SJCRH30 (cell line): ENCODE measurements at places on chromosomes 5 and 9. TPM values are rescaled to one million over a fixed set of nuclear protein-coding genes. Genes with fewer than 3 reads are reported as not detected.
A peak's percentile ranks its signal among the peaks of the same experiment; 100 is the strongest.

DNA sequence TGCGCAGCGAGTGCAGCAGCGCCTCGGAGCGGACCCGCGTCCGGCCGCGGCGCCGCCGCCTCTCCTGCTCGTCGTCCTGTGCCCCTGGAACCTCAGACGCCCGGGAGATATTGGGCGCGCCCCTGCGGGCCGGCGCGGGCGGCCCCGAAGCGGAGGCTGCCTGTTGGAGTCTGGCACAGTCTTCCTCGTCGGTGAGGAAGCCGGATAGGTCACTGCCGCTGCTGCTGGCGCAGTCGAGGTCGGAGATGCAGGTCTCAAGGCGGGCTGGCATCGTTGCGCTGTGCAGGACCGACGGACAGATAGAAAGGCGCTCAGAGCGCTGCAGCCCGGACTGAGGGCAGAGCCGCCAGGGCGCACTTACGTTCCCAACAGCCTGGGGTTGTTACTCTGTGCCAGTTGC is 344 bp downstream of the NEUROG1 start:
- no peaks in the 10 kb centered on the region for H3K36me3 ChIP-seq
- no peak for DNase-seq
- H3K4me3 ChIP-seq = no peak overlapping the region
- no peak overlapping the region for H3K27ac ChIP-seq
- no peaks in the 10 kb centered on the region for H3K4me1 ChIP-seq

- no peak overlapping the region for H3K27ac ChIP-seq
- H3K27me3 ChIP-seq = no peaks in the 10 kb centered on the region
- H3K4me3 ChIP-seq = no peak overlapping the region
- H3K4me1 ChIP-seq = no peaks in the 10 kb centered on the region
These were observed 512.2 kb upstream of the TNC start for GRCh38 chr9:115629879-115630840.

DNA sequence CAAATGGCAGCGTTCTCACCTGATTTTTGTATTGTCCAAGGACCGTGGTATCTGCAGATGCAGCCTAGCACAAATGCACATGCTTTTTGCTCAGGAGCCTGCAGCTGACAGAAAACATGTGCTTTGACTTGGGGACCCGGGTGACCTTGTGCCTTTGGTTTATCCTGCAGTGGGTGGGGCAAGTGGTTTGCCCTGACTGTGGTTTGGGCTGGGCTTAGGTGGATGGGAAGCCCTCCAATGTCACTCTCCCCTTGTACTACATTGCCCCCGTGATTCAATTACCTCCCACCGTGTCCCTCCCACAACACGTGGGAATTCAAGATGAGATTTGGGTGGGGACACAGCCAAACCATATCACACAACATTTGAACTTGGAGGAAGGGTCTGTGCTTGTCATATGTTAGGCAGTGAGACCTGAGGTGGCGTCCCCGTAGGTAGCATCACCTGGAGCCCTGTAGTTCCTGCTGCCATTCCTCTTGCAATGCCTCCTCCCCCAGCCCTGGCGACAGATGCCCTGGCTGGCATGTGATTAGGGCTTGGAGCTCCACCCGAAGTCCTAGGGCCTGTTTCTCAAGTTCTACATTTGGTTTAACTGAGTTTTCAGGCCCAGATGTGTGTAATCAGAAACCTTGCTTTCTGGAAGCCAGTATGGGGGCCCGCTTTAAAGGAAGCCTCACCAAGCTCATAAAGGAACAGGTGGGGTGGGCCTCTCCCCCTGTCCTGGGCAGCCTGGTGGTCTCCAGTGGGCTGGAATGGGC is 2.1 kb downstream of the ANKRD33B start:
- no peaks in the 10 kb centered on the region for H3K36me3 ChIP-seq
- H3K4me1 ChIP-seq = peaks cover 14% of the 10 kb centered on the region
- no peak for DNase-seq
- no peaks in the 10 kb centered on the region for H3K27me3 ChIP-seq
- peak overlapping the region; percentile 72 for H3K4me3 ChIP-seq

PITX1 gene
- 37.8 and 38.5 TPM in 2 replicates for total RNA-seq

CCDC152 gene
- total RNA-seq = 0.20 and 0.23 TPM in 2 replicates

FBN2 gene
- total RNA-seq = 43.8 and 45.1 TPM in 2 replicates

- no peak overlapping the region for H3K27ac ChIP-seq
- peaks cover 2% of the 10 kb centered on the region for H3K4me1 ChIP-seq
- DNase-seq = no peak
- H3K4me3 ChIP-seq = no peak overlapping the region
These were observed 208.0 kb downstream of the NR3C1 start for GRCh38 chr5:143195491-143195890.

GRCh38 chr5:57509501-57510260 is 27.1 kb upstream of the ACTBL2 start:
- H3K27ac ChIP-seq = no peak overlapping the region
- 0 out of 2 replicates have a peak, but pooled peaks cover 3% of the 10 kb centered on the region for H3K27me3 ChIP-seq
- no peak overlapping the region for H3K4me3 ChIP-seq
- H3K4me1 ChIP-seq = no peaks in the 10 kb centered on the region
- no peak for DNase-seq

- H3K4me3 ChIP-seq = no peak overlapping the region
- H3K4me1 ChIP-seq = peaks cover 2% of the 10 kb centered on the region; the same call in 1 of the 2 replicates
- H3K27me3 ChIP-seq = no peaks in the 10 kb centered on the region
- no peak overlapping the region for H3K27ac ChIP-seq
- no peaks in the 10 kb centered on the region for H3K36me3 ChIP-seq
These were observed 2.1 kb upstream of the GLIS3 start for GRCh38 chr9:4301971-4302427.

GRCh38 chr5:83370957-83371356 is 100.6 kb upstream of the VCAN start:
- no peaks in the 10 kb centered on the region for H3K27me3 ChIP-seq
- no peak overlapping the region for H3K4me3 ChIP-seq
- DNase-seq = no peak
- H3K27ac ChIP-seq = no peak overlapping the region

DNA sequence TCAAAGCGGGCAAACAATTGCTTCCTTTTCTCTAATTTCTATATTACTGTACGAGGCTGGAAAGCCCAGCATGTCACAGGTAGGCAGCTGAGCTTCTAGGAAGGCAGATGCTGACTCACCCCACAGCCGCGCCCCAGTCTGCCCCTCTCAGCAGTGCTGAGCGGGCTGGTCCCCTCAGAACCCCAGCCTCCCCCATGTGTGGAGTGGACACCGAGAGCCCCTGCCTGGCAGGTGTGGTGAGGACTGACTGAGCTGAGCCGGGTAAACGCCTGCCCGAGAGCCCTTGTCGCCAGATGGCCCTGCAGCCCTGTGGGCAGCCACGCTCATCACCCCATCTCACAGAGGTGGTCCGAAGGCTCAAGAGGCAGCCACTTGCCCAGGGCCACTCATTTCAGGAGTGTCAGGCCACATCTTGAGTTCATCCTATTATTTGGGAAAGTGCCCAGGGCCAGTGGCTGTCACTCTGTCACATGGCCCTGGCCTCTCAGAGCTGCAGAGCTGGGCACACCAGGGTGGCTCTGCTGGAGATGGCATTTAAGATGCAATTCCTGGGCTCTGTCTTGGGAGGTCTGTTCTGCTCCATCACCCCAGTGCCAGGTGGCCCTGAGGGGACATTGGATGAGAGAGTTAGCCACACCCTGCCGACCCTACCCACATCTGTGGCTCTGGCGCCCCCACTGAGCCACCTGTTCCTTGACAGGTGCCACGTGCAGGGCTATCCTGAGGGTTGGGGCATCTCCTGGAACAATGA is 12.4 kb downstream of the CARD19 start:
- no peaks in the 10 kb centered on the region for H3K4me1 ChIP-seq
- no peaks in the 10 kb centered on the region for H3K27me3 ChIP-seq
- no peak overlapping the region for H3K27ac ChIP-seq
- H3K36me3 ChIP-seq = 0 out of 2 replicates have a peak, but pooled peaks cover 8% of the 10 kb centered on the region
- no peak overlapping the region for H3K4me3 ChIP-seq

DNA sequence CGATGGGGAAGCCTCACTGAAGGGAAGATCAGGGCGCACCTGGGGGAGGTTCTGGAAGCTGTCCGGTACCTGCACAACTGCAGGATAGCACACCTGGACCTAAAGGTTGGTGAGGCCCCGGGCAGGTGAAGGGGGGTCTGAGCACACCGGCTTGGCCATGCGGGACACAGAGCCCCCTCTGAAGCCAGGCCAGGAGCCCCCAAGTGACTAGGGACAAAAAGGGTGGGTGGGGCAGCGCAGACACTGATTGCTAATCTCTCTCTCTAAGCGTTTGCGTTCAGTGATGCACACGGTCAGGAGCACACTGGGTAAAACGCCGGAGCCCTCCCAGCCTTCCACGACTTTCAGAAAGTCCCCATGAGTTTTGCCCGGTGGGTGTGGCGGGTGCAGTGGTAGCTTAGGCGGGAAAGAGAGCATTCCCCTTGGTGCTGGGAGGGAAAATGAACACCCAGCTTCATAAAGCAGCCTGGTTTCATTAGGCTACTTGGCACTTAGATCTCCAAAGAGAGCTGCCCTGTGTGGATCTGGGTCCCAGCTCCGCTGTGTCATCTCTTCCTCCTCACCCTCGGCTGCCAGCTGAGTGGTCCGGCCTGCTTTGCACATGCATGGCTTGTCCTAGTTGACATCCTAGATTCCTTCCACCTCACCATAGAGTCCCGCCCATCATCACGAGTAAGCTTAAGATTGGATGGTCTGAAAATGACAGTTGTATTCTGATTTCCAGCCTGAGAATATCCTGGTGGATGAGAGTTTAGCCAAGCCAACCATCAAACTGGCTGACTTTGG is 74.2 kb upstream of the OTULINL start:
- H3K36me3 ChIP-seq = peaks cover 2% of the 10 kb centered on the region; the same call in 1 of the 2 replicates
- H3K27ac ChIP-seq = no peak overlapping the region
- no peaks in the 10 kb centered on the region for H3K4me1 ChIP-seq
- no peak overlapping the region for H3K4me3 ChIP-seq
- H3K27me3 ChIP-seq = no peaks in the 10 kb centered on the region

DNA sequence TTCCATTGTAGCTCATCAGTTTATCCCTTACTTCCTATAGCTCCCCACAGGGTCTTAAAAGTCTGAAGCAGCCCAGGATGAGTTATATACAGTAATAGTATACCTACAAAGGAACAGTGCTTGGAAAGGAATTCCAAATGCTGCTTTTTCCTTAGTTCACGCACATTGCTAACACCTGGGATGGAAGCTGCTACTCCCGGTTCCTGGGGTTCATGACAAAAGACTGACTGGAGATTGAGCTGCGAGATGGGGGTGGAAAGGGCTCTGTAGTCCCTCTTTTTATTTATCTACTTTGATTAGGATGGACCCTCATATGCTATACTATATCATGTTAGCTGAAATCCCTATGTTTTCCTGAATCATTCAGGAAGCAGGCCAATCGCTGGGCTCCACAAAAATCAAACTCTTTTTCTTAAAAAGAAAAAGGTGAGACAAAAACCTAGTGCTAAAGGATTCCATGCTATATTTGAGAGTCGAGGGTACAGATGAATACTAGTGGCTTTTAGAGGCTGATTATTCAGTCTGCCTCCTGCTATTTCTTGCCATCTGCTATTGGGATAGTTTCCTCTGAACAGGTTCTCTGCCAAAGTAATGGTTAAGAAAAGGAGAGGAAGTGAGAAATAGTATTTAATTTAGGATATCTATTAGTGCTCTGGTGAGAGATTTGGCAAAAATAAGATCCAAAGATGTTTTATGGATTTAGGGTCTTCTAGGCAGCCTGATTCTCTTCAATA is 81.2 kb downstream of the MRPS27 start:
- H3K27ac ChIP-seq = no peak overlapping the region
- H3K4me3 ChIP-seq = no peak overlapping the region
- H3K4me1 ChIP-seq = peaks cover 1% of the 10 kb centered on the region
- no peaks in the 10 kb centered on the region for H3K27me3 ChIP-seq
- DNase-seq = no peak

DNA sequence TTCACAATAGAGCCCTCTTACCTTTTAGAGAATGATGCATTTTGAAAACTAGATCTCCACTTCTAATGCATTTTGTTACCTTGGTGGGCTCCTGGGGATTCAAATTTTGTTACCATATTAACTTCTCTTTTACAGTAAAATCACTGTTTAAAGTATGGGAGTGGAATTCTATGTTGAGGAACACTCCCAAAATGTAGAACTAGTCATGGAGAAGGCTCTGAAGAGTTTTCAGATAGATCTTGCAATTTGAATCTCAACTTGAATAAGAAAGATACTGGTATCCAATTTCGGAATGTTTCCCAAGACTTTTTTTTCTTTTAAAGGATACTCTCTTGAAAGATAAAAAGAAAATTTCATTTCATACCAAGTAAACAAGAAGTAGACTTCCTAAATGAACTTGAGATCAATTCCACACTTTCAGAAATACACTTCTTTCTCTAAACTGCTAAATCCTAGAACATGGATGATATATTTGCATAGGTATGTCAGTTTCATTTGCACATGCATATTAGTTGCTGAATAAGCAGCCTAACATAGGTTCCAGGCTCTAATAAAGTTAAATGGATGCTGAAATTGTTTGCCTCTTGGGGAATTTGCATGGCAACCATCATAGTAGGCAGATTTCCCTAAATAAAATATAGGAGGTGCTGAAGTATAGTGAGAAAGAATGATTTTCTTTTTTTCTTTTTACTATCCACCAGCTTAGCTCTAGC is 205.4 kb downstream of the ADAMTS6 start:
- no peak overlapping the region for H3K27ac ChIP-seq
- no peak for DNase-seq
- peaks cover 11% of the 10 kb centered on the region for H3K4me1 ChIP-seq
- H3K27me3 ChIP-seq = no peaks in the 10 kb centered on the region
- H3K36me3 ChIP-seq = 0 out of 2 replicates have a peak, but pooled peaks cover 2% of the 10 kb centered on the region

DNA sequence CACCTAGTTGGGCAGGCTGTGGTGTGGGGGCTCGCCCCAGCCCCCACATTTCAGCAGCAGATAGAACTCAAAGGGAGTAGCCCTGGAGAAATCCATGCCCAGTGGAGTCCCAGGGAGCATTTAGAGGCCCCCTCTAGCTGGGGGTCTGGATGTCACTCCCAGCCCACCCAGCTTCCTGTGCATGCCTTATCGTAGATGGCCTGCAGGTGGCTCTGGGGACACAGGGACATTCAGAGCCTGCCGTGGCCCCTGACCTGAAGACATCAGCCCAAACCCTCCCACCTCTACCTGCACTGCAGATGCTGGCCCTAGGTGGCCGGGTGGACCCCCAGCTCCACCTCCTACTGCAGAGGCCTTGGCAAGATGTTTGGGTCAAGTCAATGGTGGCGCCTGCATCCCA is 49.0 kb upstream of the LMX1B start:
- no peaks in the 10 kb centered on the region for H3K36me3 ChIP-seq
- no peak overlapping the region for H3K4me3 ChIP-seq
- DNase-seq = no peak

GRCh38 chr5:181050016-181050415 is 9.9 kb downstream of the BTNL9 start:
- H3K36me3 ChIP-seq = no peaks in the 10 kb centered on the region
- H3K27ac ChIP-seq = no peak overlapping the region
- H3K4me1 ChIP-seq = no peaks in the 10 kb centered on the region
- peaks cover 4% of the 10 kb centered on the region; the same call in 1 of the 2 replicates for H3K27me3 ChIP-seq
- DNase-seq = no peak
- H3K4me3 ChIP-seq = no peak overlapping the region

GRCh38 chr5:156121234-156121633 is 205.7 kb upstream of the SGCD start:
- peak; percentile 16 for DNase-seq
- peaks cover 11% of the 10 kb centered on the region; the same call in 1 of the 2 replicates for H3K27me3 ChIP-seq
- H3K4me1 ChIP-seq = peaks cover 14% of the 10 kb centered on the region
- H3K27ac ChIP-seq = no peak overlapping the region
- no peak overlapping the region for H3K4me3 ChIP-seq
